Mesothelial cell of epicardium (in vitro differentiated cells): ENCODE measurements at places on chromosomes 16 and 17.
A peak's percentile ranks its signal among the peaks of the same experiment; 100 is the strongest.

DNA sequence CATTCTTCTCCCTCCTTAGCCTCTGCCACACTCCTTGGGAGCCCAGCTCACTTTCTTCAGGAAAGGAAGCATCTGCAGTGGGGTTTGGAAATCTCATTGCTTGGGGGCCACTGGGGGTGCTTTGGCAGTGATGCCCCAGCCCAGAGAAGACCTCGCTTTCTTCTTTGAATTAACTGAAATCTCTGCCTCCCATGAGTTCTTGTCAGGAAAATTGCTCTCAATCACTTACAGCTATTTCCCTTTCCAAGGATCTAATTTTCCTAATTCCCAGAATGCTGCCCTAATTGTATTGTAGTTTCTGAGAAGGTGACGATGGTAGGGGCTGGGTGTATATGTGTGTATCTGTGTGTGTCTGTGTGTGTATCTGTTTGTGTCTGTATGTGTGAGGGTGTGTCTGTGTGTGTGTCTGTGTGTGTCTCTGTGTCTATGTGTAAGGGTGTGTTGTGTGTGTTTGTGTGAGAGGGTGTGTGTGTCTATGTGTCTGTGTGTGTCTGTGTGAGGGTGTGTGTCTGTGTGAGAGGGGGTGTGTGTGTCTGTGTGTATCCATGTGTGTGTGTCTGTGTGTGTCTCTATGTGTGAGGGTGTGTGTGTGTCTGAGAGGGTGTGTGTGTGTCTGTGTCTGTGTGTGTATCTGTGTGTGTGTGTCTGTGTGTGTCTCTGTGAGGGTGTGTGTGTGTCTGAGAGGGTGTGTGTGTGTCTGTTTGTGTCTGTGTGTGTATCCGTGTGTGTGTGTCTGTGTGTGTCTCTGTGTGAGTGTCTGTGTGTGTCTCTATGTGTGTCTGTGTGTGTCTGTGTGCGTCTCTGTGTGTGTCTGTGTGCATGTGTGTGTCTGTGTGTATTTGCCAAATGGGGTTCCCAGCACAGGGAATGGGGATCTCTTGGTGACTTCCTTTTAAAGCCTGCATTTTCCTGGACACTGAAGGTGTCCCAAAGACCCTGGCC lies 83.5 kb upstream of the DNAJA2 start:
- no peaks in the 10 kb centered on the region for H3K27me3 ChIP-seq
- no peak overlapping the region for H3K4me3 ChIP-seq
- DNase-seq, result no peak
- H3K4me1 ChIP-seq, result no peaks in the 10 kb centered on the region

- H3K4me1 ChIP-seq, result peaks cover 16% of the 10 kb centered on the region
- no peak for DNase-seq
- H3K27me3 ChIP-seq, result peaks cover 3% of the 10 kb centered on the region
- H3K36me3 ChIP-seq, result peaks cover 17% of the 10 kb centered on the region
- no peak overlapping the region for H3K27ac ChIP-seq
- H3K4me3 ChIP-seq, result no peak overlapping the region
These were observed 146.4 kb downstream of the SOCS1 start for GRCh38 chr16:11109566-11109965.

GRCh38 chr17:76588182-76588581 lies 2.5 kb upstream of the ST6GALNAC2 start:
- DNase-seq, result no peak
- H3K4me1 ChIP-seq, result peaks cover 12% of the 10 kb centered on the region
- H3K27ac ChIP-seq, result no peak overlapping the region

GRCh38 chr17:40466298-40466971 lies 23.2 kb downstream of the IGFBP4 start:
- H3K4me3 ChIP-seq, result no peak overlapping the region
- H3K4me1 ChIP-seq, result peaks cover 37% of the 10 kb centered on the region
- H3K27me3 ChIP-seq, result no peaks in the 10 kb centered on the region
- no peak overlapping the region for H3K27ac ChIP-seq
- DNase-seq, result no peak

GRCh38 chr16:78425891-78426510 lies 326.5 kb downstream of the WWOX start:
- H3K27me3 ChIP-seq, result no peaks in the 10 kb centered on the region
- peaks cover 4% of the 10 kb centered on the region for H3K36me3 ChIP-seq
- no peak overlapping the region for H3K4me3 ChIP-seq
- H3K4me1 ChIP-seq, result peaks cover 17% of the 10 kb centered on the region

GRCh38 chr17:71825687-71826086 lies 295.1 kb upstream of the SOX9 start:
- peaks cover 10% of the 10 kb centered on the region for H3K27me3 ChIP-seq
- no peaks in the 10 kb centered on the region for H3K36me3 ChIP-seq

DNA sequence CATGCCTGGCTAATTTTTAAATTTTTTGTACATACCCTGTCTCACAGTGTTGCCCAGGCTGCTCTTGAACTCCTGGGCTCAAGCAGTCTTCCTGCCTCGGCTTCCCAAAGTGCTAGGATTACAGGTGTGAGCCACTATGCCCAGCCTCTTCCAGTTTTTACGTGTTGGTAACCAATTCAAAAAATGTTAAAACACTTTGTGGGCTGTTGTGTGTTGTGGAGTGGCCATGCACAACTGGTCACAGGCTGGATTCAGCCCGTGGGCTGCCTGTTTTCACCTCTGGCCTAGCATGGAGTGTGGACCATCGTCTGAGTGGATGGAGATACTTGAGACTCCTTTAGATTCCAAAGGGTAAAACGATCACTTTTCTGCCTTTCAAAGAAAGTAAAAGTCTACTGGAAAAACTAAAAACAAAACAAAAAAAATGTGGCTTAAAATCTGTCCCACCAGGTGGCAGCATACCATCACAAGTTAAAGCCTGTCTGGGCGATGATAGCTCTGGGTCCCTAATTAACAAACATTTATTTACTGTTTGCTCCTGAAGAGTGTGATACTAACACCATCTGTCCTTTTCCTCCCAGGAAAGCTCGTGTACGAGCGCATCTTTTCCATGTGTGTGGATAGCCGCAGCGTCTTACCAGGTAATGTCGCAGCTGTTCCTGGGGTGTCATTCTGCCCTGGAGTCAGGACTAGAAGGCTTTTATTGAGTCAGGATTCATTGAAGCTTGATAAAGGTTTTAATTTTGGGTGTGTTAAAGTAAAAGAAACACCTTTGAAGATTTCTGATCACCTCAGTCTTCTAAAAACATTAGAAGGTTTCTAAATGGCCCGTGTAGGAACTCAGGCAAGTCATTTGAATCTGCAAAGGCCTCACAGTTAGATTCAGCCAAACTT lies 45.8 kb downstream of the VPS35L start:
- H3K27me3 ChIP-seq, result no peaks in the 10 kb centered on the region
- H3K4me1 ChIP-seq, result no peaks in the 10 kb centered on the region
- peaks cover 31% of the 10 kb centered on the region for H3K36me3 ChIP-seq
- peak overlapping the region; percentile 59 for H3K27ac ChIP-seq
- no peak overlapping the region for H3K4me3 ChIP-seq
- no peak for DNase-seq

DNA sequence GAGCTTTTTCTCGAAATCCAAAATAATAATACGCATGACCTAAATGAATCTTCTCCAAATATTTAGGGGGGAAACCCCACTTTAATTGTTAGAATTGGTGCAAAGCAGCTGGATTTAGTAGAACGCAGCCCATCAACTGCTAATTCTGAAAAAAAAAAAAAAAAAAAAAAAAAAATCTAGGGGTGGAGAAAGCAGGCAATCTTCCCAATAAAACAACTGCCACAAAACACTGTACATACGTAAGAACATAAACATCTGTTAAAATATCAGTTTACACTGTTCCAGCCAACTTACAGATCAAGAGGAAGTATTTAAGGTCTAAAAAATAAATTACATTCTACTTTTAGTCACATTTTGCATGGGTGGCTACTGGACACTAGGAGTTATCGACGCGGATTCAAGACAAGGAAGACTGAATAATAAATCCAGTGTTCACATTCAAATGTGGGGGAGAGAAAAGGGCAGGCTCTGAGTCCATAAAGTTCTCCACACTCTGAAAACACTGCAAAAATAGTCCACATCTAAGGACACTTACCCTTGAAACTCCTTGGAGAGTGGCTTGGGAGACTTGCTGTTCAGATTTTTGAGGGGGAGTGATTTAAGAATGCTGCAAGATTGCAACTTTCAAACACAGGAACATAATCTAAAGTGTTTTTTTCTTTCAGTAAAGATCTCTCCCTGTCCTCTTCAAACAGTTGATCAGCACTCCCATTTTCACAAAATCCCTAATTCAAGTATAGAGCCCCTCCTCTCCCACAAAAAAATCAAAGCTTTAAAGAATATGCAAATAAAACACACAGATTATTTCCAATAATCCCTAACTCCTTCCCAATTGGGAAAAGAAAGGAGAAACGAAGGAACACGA lies 1.3 kb downstream of the APPBP2 start:
- peaks cover 17% of the 10 kb centered on the region for H3K36me3 ChIP-seq
- peaks cover 30% of the 10 kb centered on the region for H3K4me1 ChIP-seq
- no peak for DNase-seq
- H3K4me3 ChIP-seq, result peak overlapping the region; percentile 94
